ENCODE measurements at places on chromosomes 11 and 22.

DNA sequence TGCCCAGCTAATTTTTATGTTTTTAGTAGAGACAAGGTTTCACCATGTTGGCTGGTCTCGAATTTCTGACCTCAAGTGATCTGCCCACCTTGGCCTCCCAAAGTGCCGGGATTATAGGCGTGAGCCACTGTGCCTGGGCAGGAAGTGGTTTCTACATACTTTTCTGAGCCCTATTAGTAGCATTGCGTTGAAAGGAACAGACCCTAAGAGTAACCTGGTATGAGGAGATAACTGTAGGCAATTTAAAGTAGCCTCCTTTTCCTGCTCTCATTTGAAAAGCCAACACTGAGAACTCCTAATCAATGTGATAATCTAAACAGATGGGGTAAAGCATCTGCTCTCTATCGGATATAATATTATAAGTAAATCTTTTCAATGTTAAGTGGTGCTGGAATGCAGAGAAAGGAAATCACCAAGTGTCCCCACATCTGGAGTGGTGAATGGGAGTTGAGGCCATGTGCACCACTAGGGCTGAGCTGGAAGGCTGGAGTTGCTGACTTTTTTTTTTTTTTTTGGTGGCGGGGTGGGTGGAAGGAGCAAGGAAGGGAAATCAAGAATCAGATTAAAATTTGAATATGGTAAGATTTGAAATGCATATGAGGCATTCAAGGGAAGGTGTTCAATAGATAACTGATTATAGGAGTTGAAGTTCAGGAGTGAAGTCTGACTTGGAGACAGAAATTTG lies 20.7 kb downstream of the PDHX start:
- no peak for DNase-seq

GRCh38 chr22:40040927-40041326 lies 46.2 kb downstream of the FAM83F start:
- no peak for DNase-seq

GRCh38 chr11:126938718-126939117 lies 61.9 kb downstream of the KIRREL3 start:
- DNase-seq: no peak

GRCh38 chr22:39665229-39665628 lies 94.7 kb downstream of the CACNA1I start:
- DNase-seq: no peak

DNA sequence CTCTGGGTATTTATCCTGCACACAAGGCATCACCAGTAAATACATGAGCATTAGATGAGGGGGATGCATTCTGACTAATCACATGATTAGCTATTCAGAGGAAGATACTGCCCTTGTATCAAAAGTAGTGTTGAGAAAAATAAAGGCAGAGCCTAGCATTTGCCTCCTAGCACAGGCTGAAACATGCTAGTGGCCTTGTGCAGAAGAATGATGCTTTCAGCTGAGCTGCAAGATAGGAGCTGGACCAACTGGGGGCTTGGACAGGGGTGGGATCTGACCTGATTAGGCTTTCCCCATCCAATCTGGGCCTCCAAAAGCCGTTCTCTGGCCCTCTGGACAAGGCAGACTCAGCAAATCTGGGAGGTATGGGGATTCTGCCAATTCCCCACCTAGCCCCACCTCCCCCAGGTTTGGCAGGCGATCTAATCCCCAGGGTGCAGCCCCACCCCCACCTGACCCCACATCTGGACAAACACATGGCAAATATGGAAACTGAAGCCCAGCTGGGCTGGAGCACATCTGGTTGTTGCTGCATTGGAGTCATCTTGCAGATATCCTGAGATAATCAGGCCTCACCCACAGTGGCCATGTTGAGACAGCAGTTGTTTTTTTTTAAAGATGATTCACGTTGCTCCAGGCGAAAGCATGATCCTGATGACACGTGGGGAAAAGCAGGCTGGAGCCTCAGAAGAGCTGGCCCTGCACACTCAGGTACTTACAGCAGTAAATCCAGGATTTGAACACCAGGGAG lies 4.4 kb upstream of the MISFA start:
- no peak for DNase-seq

GRCh38 chr11:10302359-10302743 lies 2.5 kb upstream of the ADM start:
- no peak for DNase-seq

DNA sequence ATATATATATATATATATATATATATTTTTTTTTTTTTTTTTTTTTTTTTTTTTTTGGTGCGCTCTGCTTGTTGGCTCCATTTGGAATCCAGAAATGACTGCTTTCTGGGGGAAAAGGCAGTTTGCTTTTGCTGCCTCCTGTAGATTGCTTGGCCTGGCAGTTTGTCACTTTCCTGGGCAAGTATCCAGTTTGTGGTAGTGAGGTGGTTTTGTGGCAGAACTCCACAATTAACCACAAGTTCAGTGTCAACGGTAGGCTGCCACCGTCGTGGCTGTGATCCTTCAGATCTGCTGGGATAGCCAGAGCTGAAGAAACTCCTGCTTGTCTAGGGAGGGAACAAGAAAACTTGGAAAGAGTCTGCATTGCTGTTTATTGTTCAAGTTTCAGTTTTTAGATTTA lies 5.0 kb upstream of the PDE3B start:
- DNase-seq: no peak

DNA sequence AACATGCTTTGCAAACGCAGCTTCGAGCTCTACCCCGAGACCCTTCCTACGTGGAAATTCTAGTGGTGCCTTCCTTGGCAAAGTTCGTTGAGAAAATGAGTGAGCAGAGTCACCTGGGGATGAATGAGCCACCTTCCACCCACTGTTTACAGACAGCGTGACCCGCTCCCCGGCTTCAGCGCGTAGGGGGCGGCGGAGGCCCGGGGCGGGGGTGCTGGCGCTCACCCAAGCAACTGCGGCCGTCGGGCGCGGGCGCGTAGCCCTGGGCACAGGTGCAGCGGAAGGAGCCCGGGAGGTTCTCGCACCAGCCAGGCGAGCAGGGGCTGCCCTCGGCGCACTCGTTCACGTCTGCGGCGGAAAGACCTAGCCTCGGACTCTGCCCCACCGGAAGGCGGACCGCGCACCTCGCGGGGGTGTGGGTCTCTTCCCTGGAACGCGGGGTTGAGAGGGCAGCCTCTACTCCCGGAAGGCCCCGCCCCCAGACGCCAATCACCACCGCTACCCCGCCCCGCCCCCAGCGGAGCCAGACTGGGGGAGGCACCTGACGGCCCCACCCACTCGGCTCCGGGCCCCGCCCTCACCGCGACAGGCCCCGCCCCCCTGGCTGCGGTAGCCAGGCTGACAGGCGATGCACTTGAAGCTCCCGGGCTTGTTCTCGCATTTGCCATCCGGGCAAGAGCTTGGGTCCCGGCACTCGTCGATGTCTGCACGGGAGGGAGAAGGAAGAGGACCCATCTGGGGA lies 11.8 kb downstream of the LTBP3 start:
- DNase-seq: no peak

DNA sequence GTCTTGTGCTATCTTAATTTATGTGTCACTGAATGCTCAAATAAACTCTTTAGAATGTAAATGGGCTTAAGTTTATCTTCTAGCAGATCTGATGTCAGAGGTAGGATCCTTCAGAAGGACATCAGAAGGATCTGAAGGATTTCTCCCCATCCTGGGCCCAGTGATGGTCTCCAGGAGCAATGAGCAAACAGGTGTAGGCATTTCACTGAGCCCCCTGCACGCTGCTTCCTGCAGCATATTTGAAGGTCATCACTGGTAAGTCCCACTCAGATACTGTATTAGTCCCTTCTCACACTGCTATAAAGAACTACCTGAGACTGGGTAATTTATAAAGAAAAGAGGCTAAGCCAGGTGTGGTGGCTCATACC lies 4.5 kb downstream of the GSTP1 start:
- no peak for DNase-seq

DNA sequence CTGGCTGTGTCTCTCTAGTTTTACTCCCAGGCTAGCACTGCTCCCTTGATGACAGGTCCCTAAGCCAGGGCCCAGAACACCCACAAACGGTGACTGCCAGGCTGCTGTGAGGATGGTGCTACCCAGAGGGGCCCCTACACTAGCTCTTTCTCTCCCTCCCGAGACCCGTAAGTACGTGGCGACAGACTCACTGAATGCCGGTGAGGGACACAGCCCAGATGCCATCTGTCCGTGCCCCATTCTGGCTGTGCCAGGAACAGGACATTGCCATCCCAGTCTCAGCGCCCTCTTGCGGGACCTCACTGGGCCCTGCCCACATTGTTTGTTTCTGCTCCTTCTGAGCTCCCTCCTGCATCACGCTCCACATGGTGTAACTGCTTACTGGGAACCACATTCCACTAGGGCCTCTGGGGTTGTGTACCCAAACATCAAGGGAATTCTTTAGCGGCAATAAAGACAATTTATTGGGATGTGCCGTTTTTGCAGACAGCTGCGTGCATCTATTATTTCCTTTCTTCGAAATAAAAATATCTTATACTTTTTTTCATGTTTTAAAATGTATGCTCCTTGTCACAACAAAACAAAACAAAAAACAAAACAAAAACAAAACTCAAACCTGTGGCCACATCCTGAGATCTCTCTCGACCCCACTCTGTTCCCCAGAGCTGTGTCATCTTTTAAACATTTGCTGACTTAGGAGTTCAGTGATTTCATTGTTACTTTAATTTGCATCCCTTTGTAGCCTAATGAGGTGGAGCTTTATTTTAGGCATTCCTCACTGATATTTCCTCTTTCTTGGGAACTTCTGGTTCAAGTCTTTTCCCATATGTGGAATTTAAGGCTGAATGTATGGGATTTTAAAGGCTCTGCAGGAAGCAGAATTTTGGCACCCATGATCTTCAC lies 4.4 kb upstream of the TPCN2 start:
- DNase-seq: peak; percentile 15

DNA sequence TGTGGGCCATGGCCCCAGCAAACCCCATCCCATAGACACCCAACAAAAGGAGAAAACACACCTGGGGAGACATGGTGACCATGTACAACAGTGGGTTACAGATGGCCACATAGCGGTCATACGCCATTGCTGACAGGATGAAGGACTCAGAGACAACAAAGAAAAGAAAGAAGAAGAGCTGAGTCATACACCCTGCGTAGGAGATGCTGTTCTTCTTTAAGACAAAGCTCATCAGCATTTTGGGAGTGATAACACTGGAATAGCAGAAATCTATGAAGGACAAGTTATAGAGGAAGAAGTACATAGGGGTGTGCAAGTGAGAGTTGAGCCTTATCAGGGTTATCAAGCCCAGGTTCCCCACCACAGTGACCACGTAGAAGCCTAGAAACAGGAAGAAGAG lies 4.9 kb downstream of the OR8B8 start:
- no peak for DNase-seq

DNA sequence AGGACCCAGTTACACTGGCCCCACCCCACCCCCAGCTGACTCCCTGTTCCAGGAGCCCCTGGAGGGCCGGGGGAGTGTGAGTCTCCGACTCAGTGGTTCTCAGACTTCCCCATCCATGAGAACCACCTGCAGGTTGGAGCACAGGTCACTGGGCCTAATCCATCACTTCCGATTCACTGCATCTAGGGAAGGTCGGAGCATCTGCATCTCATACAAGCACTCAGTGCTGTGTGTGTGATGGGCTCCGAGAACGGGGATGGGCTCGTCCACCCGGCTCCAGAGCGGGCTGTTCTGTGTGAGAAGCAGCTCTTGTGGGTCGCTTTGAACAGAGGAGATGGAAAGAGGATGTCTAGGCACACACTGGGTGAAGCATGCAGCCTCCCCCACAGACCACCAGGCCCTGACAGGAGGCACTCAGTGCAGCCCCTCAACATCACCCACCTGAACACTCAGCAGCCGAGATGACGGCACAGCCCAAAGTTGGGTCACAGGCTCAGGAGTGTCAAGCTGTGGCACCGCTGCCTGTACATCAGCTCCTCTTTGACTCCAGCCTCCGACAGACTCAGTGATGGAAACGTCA lies 541.4 kb downstream of the BRD1 start:
- no peak for DNase-seq

- no peak for DNase-seq
Measured at GRCh38 chr22:28817919-28818859, 17.8 kb upstream of the XBP1 start.

- no peak for DNase-seq
Measured at GRCh38 chr22:47289336-47289985, 527.0 kb downstream of the TBC1D22A start.

- no peak for DNase-seq
Measured at GRCh38 chr11:49851971-49852389, 100.2 kb upstream of the OR4C13 start.

DNA sequence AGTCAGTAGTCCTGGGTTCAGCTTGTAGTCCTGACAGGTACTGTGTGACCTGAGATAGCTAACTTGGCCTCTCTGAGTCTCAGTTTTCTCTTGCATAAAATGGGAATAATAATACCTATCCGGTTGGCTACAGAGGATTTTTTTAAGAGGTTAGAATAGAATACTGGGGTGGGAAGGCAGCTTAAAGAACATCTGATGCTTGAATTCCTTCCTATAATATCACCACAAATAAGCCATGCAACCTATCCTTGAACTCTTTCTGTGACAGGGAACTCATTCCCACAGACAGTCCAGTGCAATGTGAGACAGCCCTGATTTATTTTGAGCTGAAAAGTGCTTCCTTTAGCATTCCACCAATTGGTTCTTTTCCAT lies 110.1 kb downstream of the CCDC81 start:
- DNase-seq: no peak

DNA sequence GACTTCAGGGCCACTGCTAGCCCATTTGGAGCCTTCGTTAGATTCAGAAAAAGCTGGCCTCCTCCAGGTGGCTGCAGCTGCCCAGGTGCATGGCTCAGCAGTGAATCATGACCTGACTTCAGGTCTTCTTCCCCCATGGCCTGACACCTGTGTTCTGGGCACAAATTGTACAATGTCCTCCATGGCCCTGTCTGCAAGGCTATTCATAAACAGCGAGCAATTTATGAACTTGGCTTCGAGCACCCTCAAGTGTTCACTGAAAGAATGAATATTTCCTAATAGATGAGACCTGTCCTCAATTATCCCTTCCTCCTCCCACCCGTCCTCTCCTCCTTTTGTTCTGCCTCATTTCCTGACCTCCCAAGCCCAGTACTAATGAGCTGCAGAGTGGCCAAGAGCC lies 12.2 kb upstream of the VPS37C start:
- no peak for DNase-seq

GRCh38 chr11:35292279-35292678 lies 127.1 kb downstream of the SLC1A2 start:
- no peak for DNase-seq

DNA sequence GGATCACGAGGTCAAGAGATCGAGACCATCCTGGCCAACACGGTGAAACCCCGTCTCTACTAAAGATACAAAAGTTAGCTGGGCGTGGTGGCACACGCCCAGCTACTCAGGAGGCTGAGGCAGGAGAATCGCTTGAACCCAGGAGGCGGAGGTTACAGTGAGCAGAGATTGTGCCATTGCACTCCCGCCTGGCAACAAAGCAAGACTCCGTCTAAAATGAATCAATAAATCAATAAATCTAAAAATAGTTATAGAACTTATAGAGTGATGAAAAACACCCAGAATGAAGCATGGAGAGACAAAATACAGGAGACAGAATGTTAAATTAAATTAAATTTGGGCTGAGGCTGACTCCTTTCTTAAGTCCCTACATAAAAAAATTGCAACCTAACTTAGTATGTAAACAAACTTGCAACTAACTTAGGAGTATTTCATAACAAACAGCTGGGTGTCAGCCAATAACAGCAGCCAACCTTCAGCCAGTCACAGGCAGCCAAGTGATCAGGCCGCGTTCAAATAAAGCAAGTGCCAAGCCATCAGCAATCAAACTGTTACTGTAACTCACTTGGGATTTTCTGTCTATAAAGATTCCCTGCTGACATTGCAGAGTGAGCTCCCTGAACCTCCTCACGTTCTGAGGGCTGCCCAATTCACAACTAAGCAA lies 7.3 kb upstream of the TP53AIP1 start:
- DNase-seq: no peak

GRCh38 chr11:73430326-73430725 lies 54.1 kb downstream of the RELT start:
- DNase-seq: no peak
